ENCODE measurements at places on chromosomes 2 and 18.

GRCh38 chr2:226450141-226450540 is 349.5 kb downstream of the IRS1 start:
- DNase-seq, result no peak

GRCh38 chr2:190250421-190250820 is 69.2 kb downstream of the HIBCH start:
- no peak for DNase-seq

GRCh38 chr2:172087780-172088244 is 2.5 kb downstream of the DLX1 start:
- no peak for DNase-seq

GRCh38 chr2:156457523-156458517 is 21.6 kb downstream of the GPD2 start:
- DNase-seq, result no peak

- DNase-seq, result no peak
Measured at GRCh38 chr2:230619491-230619890, 93.2 kb upstream of the CAB39 start.

- DNase-seq, result no peak
Measured at GRCh38 chr2:33205693-33206434, 259.1 kb downstream of the LTBP1 start.

GRCh38 chr2:41937921-41938708 is 109.7 kb upstream of the PKDCC start:
- no peak for DNase-seq

- no peak for DNase-seq
Measured at GRCh38 chr2:35963824-35964223, 391.8 kb upstream of the CRIM1 start.
